NCI-H1436 (cell line): ENCODE measurements at places on chromosomes 13 and 19.

DNA sequence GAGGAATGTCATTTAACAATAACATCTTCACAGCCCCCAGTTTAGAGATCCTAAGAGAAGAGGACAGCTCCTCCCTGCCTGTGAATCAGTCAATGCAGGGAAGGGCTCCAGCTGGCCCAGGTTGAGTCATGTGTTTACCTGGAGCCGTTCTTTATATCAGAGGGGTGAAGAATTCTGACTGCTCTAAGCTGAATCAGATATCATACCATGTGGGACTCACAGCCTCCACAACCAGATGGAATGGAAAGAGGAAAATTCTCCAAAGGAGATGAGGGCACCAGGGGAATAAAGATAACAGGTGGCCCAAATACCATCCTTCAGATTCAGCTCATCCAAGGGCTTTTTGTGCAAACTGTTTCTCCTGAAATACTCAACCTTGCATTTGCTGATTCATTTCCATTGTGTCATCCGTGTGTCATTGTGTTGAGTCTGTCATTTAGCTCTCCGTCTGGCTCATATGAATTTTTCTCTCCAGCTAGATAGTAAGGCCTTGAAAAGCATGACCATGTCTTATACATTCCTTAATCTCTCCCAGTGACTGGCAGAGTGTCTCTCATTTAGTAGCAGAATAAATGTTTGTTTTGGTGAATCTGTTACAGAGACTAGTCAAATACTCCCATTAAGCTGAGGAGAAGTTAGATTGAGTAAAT, 217.9 kb downstream of the RFC3 start:
- DNase-seq: no peak

- DNase-seq: no peak
Measured at GRCh38 chr13:100130930-100131511, 42.1 kb downstream of the PCCA start.

DNA sequence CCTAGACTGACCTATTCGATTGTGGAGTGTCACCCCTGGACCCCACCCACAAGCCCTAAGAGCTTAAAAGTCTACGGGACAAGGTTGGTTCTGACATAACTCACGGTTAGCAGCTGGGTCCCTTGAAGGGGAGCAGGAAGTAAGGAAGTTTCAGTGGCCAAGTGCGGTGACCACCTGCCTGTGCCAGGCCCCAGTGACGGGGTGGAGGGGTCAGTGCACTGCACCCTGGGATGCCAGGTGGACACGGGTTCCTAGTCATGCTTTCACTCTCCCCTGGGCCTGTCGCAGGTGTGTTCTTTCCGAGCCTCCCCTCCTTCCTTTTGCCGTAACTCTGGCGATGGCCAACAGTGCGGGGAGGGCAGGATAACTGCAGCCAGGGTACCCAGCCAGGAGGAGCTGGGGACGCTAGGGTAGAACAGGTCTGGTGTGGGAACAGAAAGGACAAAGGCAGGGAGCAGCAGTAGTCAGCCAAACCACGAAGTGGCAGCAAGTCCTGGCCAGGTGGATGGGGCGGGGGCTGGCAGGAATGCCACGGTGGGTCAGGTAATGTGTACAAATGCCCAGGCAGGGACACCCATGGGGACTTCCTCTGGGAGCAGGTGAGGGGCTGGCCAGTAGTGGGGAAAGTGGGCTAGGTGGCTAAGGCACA, 58.3 kb downstream of the RGCC start:
- no peak for DNase-seq

DNA sequence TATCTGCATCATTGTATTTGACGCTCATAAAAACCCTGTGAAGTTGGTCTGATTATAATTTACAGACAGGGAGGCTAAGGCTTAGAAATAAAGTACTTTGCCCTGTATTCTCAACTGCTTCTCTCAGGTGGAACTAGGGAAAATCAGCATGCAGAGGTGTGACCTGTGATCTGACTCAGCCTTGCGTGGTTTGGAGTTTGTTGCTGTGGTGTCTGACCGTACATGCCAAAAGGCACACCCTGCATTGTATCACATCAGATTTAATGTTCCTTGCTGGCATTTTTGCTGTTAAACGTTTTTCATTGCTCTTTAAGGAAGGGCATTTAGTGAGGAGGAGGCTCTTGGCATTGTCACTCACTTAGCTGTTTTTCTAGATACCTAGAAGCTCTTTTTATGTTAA, 58.8 kb upstream of the C1QTNF9B start:
- DNase-seq: no peak

DNA sequence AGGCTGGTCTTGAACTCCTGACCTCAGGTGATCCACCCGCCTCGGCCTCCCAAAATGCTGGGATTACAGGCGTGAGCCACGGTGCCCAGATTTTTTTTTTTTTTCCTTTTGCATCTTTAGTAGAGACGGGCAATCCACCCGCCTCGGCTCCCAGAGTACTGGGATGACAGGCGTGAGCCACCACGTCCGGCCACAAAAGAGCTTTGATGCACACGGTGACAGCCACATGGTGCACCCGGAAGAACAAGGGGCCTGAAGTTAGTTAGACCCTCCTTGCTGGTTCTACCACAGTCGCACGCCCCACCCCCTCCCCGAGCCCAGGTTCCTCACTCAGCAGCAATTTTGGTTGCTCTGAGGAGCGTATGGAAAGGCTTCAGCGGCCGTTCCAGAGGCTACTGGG, 54.2 kb upstream of the USE1 start:
- no peak for DNase-seq

DNA sequence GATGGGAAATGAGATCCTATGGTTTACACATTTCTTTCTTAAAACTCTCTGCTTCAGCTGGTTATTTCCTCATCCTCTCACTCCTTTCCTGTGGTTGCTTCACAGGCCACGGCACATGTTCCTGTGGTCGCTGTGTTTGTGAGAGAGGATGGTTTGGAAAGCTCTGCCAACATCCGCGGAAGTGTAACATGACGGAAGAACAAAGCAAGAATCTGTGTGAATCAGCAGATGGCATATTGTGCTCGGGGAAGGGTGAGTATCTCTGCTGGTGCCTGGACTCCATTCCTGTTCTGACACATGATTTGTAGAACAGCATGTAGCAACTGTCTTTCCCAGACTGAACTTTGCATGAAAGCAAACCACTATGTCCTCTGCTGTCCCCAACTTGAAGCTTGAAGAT, 254.2 kb downstream of the ITGBL1 start:
- no peak for DNase-seq

DNA sequence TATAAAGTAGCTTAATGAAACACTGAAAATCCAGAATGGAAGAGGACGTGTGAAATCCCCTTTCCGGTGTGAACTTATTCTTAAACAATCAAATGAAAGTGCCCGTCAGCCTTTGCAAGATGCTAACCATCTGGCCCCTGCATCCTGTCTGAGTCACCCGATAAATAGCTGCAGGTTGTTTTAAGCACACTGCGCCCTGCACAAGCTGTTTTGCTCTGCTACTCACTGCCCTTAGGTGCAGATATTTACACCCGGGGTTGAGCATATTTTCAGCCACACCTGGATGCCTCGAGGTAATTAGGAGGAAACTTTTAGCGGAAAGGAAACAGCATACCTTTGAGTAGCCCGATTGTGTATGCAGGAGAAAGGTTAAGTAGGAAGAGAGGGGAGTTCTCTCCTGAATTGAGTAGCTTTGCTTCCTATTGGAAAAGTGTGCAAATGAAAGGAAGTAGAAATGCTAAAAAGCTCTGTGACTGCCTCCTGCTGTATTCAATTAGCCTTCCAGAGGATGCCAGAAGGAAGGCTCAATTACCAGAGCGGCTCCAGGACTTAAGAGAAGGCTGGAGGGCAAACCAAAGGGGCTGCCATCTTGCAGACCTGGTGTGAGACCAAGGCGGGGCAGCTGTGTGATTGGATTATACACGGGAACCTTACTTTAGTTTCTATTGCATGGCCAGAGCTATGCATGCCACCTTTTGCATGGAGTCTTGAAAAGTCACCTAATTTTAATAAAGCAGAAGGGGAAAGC, 42.5 kb downstream of the IRS2 start:
- peak; percentile 18 for DNase-seq

- DNase-seq: no peak
Measured at GRCh38 chr13:92670096-92670495, 556.5 kb upstream of the GPC6 start.

- no peak for DNase-seq
Measured at GRCh38 chr13:74678308-74678965, 544.2 kb upstream of the KLF12 start.

DNA sequence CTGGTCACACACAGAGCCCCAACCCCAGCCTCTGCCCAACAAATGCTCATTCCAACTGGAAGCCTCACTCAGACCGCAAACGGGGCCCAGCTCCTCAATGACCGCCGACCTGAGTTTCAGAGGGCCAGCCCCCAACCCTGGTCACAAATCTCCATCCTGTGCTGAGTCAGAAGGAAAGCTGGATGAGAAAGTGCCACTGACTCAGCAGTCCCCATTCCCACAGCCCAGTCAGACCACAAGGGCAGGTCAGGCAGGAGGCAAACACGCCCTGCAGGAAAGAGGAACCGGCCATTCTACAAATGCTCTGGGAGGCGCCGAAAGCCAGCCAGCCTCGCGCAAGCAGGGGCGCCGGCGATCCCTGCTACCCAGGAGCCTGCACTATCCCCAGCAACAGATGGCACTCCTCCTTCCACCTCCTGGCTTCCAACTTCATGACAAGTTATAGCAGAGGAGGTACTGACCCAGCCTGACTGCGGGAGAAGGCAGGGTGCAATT, 14.1 kb upstream of the PRKD2 start:
- no peak for DNase-seq

DNA sequence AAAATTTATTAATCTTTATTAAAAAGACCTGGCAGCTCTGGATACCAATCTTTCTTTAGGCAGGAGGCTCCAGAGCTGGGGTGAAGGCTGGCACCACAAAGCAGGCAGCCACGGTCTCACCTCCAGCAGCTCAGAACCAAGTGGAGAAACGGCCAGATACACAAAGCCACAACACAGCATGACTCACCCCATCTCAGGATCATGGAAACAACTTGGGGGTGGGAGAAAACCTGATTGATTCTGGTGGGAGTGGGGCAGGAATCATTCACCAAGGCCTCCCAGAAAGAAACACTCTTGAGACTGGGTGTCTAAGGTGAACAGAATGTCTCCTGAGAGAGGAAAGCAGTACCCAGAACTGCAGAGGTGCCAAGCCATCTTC, 64.2 kb downstream of the CRYL1 start:
- DNase-seq: no peak
